Activated T-helper 1 cell treated with Interleukin-2 at 50 U/mL for 16 hours (primary cell): ENCODE measurements at places on chromosomes 1 and 21.

DNA sequence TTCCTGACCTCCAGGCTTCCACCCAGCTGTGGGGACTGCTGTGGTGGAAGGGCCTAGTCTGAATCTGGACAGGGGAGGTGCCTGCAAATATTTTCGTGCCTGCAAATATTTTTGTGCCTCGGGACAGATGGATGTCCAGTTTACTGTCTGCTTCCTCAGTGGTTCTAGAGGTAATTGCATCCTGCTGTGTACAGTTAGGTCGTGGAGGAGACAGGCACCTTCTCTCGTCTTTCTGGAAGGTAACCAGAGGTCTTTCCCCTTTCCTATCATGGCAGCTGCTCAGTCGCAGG, 53.8 kb upstream of the TINAGL1 start:
- DNase-seq, result no peak

- no peak for DNase-seq
These were observed 31.0 kb upstream of the IL19 start for GRCh38 chr1:206739411-206740076.

DNA sequence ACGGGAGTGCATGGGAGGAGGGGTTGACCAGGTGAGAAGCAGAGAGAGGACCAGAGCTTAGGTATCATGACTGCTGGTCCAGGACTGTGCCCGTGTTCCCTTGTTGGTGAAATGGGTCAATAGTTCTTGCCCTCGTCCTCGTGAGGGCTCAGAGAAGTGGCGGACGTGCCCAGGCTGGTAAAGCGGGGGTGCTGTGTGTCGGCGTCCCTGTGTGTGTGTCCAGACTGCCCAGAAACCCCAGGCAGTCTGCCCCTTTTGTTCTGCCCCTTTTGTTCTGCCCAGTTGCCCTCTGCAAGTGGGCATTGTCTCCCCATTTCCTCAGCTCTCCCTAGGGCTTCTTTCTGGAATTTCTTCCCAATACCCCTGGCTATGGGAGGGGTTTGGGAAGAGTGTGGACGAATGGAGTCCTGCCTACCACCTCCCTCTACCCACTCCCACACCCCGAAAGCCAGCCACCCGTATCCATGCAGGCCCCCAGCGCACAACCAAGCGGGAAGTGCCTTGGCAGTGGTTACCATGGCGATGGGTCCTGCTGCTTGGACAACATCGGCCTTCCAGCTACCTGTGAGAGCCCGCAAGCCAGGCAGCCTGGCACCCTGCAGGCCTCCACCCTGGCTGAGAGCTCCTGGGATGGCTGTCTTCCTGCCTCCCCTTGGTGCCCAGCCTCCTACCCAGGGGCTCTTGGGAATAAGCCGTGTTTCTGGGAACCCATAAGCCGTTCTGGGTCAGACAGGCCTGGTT, 34.7 kb downstream of the ACOT11 start:
- no peak for DNase-seq

DNA sequence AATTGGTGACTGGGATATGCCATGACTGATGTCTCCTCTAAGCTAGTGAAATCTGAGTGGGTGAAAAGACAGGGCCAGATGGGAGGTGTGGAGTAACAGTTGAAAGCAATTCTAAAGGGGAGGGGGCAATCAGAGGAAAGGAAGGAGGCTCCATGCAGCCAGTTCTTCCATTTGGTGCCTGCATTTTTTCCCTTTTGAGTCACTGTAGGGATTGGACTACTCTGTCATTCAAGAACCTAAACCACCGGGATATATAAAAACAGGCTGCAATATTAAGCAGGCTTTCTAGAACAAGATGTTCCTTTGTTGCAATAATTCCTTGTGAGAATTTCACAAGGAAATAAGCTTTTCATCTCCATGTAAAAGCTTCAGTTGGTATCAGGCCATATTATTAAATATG, 18.3 kb downstream of the CLIC6 start:
- DNase-seq, result no peak

- DNase-seq, result no peak
These were observed 56.7 kb downstream of the MRPS6 start for GRCh38 chr21:34129901-34130715.

- no peak for DNase-seq
These were observed 10.7 kb downstream of the ATP1A4 start for GRCh38 chr1:160161965-160162705.

DNA sequence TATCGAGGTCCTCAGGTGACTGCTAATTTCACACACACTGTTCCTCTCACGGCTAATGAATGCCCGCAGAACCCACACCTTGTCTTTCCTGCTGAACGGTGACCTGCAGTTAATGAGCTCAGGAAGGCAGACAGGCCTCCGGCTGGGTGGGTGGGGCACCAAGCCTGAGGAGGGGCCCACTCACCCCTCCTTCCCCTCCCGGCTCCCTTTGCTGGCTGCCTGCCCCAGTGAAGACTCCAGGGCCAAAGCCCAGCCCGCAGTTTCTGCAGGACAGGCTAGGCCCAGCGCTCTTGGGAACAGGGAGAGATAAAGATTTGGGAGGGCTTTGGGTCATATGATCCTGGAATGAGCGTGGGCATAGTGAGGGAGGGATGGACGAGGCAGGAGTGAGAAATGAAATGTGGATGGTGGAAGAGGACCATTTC, 26.4 kb downstream of the FOXO6 start:
- DNase-seq, result no peak

DNA sequence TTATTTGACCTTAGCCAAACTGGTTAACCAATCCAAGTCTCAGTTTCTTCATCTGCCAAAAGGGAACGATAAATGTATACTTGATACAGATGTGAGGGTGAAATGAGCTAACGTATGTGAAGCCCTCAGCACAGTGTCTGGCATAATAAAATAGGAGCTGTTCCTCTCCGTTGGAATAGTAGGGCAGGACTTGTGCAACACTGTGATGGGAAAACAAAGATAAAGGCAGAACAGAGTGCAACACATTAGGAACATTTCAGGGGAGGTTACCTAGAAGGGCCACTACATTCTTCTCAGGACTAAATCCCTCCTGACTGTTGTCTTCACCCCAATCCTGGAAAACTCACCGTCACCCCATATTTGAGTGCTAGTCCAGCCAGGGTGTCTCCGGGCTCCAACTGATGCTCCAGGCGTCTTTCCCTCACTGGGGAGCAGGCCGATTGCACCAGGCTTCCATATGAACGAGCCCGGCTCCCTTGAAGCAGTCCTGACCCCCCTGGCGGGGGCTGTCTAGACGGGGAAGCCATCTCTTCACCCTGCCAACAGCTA, 896 bp downstream of the LYSMD1 start:
- no peak for DNase-seq

DNA sequence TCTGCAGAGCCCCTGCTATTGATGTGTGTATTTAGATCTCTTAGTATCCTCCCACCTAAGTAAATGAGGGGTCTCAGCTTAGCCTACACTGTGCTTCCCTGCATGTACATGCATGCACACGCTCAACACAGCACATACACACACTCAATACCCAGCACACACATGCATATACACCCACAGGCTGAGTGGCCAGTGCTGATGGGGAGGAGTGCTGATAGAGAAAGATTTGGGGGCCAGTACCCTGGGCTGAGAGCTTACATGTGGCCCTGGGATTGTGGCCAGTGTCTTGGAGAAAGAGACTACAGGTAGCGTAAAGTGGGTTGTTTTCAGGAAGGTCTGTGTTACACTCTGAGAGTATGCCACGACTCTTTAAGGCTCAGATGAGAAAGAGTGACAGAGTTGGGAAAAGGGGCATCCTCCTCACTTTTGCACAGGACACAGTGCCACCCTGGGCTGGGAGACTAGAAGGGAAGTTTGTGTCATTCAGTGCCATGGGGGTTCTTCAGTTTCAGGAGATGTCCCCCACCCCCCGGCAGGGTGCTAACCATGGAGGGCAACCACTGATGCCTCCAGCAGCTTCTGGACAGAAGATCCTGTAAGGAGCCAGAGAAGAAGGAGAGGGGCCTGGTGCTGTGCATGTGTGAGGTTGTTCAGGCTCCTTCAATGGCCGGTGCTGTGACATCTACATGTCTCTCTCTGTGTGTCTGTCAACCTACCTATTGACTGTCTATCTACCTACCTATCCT, 166.8 kb downstream of the RHOU start:
- DNase-seq, result no peak

GRCh38 chr1:67716800-67717199, 31.8 kb downstream of the GADD45A start:
- no peak for DNase-seq
